ENCODE measurements at places on chromosomes 6 and 20.

GRCh38 chr6:167094436-167094819 lies 28.5 kb upstream of the CCR6 start:
- peak; percentile 13 for DNase-seq

DNA sequence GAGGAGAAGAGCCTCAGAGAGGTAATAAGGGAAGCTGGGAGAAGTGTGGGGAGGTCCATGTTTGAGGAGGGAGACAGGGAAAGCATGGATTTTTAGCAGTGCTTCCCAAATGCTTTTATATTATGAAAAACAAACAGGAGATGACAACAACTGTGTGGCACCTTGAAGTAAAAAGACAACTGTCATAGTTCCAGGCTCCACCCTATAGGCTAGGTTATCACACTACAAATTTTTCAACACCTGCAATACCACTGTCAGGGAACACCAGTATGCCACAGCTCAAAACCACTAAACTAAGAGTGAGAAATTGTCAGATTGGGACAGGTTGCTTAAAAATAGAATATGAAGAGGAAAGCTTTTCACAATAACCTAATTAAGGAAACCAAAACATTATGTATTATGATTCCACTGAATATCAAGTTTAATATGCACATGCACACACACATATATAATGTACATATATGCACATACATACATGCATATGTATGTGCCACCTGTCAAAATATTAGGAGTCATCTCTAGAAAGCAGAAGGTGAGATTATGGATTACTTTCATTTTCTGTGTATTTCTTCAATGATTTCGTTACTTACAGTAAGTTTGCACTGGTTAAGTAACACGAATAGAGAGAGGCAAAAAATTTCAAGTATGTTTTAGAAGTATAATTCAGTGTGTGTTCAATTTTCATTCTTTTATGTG lies 261.2 kb downstream of the PTPRK start:
- DNase-seq = no peak

GRCh38 chr20:62795023-62795761 lies 1.1 kb upstream of the MRGBP start:
- DNase-seq = peak; percentile 83

- DNase-seq = no peak
These were observed 290.0 kb downstream of the PAX1 start for GRCh38 chr20:21995461-21995860.

- no peak for DNase-seq
These were observed 90.0 kb upstream of the MAFB start for GRCh38 chr20:40778894-40779496.

- no peak for DNase-seq
These were observed 196.1 kb upstream of the RUNX2 start for GRCh38 chr6:45132059-45132458.

DNA sequence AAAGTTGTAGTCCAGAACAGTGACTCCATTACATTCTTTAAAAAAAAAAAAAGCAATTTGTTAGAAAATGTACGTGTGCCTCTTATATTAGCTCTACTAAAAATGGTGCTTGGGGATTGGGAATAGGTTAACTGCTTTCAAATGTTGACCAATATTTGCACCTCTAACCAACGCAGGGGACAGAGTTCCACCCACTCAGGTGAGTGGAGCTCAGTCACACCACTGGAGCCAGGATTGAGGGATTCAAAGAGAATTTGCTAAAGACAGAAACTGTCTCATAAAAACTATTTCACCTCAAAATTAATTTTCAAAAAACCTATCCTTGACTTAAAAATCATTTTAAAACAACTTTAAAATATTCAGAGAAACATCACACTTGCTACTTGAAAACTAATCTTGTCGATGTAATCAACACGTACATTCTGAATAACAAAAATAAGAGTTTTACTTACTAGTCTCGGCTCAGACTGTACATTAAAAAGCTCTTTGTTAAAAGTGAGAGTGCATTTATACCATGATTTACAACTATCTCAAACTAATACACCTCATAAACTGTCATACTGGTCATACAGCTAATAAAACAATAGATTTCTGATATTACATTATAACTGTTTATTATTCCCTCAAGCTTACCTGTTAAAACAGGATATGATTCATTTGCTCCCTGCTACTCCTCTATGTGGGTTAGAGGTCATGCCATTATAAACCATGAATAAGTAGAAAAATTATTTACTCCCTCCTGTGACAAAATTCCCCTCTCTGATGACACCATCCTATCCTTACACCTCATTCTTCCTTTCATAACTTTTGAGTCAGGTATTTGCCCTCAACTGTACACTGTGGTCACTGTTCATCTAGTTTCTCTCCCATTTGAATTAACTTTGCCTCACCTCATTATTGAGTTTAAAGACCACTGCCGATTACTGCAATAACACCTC lies 88.6 kb downstream of the PDE10A start:
- DNase-seq = no peak

DNA sequence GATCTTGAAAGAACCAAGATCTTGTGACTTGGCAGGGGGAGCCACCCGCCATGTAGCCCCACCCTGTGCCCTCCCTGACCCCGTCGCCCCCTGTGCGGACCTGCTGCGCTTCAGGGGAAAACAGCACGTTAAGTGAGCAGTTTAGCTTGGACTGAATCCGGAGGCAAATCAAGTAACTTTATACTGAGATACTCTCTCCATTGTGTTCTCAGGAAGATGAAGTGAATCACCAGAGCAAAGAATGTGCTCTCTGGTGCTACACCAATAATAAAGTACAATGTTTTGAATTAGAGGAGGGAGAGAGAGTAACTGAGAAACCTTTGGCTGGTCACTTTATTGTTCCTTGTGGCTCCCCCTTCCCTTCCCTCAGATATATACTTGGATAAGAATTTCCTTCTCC lies 83.4 kb downstream of the TXNDC5 start:
- DNase-seq = no peak

- DNase-seq = no peak
These were observed 147.6 kb downstream of the DTNBP1 start for GRCh38 chr6:15515226-15515625.

DNA sequence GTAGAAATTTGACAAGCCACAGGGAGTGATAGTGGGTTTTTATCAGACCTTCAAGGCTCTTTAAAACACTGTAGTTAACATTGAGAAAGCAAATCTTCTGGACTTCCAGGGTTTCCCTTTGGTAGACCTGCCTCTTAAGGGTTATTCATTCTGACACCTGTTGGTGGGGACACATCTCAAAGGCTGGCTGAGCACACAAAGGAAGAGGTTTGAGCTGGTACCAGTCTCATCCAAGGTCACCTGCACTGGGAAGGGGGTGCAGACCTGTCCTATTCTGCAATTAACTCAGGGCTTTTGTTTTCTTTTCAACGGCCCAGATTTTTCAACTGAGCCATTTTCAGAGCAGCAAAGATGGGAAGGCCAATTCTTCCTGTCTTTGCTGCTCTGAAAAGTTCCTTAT lies 45.6 kb downstream of the EDN1 start:
- no peak for DNase-seq

DNA sequence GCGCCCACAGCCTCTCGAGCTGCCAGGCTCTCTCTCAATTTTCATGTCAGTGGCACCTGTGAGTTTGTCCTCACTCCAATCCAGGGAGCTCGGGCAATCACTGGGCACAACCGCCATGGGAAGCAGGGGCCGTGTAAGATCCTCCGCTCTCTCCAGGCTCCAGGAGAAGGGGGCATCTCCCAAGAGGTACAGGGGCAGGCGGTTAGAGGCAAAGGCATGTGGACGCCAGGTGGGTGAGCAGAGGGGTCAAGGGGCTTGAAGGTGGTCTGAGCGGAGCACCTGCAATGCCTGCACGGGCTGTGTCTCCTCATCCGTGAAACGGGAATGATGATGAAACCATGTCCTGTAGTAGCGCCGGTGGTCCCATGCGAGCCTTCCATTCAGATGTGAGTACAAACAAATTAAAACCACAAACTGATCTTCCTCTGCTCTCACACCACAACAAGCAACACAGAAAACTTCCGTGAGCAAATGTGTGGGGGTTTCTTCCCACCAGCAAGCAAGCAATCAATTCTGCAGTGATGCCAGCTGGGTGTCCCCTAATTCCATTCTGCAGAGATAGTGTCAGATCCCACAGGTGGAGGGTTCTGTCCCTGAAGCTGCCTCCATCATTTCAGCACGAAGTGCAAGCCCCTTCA lies 222.5 kb upstream of the PMEPA1 start:
- DNase-seq = no peak

DNA sequence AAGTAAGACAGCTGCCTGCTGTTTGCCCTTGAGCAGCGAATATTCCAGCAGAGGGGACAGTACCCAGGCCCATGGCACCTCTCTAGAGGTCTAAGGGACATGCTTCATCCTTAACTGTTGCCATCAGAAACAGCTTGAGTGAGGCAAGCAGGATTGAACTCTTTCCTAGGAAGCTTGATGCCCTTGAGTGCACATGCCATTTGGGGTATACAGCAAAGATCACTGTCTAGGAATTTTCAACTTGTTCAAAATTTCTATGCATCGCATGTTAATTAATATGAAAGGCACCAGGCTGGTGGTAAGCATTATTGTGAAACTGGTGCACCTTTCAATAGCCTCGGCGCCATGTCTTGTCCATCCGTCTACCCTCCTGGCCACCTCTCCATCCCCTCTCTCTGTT lies 54.1 kb downstream of the EDN1 start:
- DNase-seq = no peak

GRCh38 chr6:32886681-32887383 lies 32.8 kb downstream of the PSMB9 start:
- DNase-seq = no peak

DNA sequence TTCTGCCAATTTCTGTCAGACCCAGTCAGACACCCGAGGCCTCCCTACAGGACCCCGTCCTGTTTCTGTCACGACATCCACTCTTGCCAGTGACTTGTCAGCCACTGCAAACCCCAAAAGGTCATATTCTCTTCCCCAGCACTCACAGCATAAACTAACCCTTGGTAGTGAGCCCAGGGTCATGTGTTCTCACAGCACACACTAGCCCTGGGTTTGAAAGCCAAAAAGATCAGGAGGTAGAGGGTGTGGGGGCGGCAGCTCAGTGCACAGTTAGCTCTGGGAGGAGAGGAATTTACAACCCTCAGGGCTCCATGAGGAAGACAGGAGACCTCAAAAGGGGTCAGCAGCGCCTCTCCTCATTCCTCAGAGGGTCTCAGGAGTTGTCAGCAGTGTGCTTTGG lies 9.9 kb upstream of the SNX9 start:
- DNase-seq = peak; percentile 18

DNA sequence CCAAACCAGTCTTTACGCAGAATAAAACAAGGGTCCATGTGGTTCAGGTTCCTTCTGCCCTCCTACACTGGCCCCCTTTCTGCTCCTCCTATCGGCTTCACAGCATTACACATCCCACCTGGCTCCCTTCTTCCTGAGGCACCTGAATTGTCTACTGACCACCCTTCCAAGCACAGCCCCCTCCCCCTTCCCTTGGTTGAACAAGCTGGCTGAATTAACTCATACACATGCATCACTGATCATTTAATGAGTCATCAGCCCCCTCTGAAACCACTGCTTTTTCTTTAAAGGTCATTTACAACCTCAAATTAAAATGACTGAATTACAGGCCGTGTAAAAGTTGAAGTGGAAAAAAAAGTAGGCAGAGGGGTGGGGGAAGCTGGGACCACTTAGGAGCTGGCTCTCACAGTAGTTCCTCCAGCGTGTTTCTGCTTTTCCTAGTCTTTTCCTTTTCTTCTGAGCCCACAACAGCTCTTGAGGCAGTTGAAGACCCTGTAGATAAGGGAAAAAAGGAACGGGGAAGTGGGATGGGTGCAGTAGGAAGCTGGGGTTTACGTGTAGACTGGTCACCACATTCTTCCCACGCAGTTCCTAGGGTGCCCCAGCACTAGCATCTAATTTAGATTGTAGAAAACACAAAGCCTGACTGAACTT lies 67.6 kb downstream of the FYN start:
- DNase-seq = peak; percentile 83

DNA sequence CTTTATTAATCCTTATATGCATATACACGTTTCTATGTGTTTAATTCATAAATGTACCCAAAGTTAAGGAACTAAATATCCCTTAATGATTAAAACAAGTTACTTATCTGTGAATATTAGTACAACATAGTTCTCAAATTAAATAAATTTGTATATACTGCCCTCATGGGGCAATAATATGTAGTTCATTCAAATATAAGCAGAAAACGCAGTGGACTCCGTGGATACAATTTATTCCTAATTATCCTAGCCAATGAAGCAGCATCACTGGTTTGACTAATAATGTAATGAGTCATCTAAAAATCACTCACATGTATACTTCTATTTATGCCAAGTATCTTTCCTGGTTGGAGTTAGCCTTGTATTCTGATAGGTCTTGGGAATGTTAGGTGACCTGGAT lies 111.6 kb downstream of the TBC1D32 start:
- DNase-seq = no peak

GRCh38 chr6:93419304-93420162 lies at the start of gene EPHA7:
Gene EPHA7, minus strand, starts transcription at chr6:93419559. Its CDS starts 218 bp downstream, at chr6:93419341.
- DNase-seq = peak; percentile 46

- DNase-seq = no peak
These were observed 251.0 kb upstream of the NRSN1 start for GRCh38 chr6:23875006-23875405.

GRCh38 chr6:130945401-130945919 lies 117.6 kb downstream of the EPB41L2 start:
- DNase-seq = no peak

- no peak for DNase-seq
These were observed 94.7 kb downstream of the TMEM242 start for GRCh38 chr6:157228426-157229131.

GRCh38 chr6:43291708-43292107 lies 6.4 kb upstream of the SLC22A7 start:
- no peak for DNase-seq

- no peak for DNase-seq
These were observed 29.8 kb downstream of the ANKEF1 start for GRCh38 chr20:10064611-10065010.

DNA sequence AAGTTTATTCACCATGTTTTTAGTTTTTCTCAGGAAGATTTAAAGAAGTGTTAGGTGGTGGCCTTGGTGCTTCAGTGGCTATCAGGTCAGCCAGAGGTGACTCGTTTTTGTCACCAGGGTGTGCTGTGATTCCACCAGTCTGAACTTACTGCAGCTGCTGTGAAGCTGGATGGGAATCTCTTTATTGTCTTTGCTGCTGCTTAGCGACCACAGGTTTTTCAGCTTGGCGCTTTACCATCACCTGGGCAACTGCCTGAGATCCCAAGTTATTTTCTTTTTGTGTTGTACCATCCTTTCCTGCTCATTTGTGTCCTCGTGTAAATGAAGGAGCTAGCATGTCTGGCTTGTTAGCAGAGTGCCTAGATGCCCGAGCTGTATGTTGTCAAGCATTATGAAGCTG lies 146.9 kb downstream of the MACROD2 start:
- DNase-seq = peak; percentile 3

Measured in activated CD8-positive, alpha-beta T cell treated with anti-CD3 and anti-CD28 coated beads for 36 hours (primary cell).